Mesendoderm (in vitro differentiated cells): ENCODE measurements at places on chromosomes 16 and 17.

DNA sequence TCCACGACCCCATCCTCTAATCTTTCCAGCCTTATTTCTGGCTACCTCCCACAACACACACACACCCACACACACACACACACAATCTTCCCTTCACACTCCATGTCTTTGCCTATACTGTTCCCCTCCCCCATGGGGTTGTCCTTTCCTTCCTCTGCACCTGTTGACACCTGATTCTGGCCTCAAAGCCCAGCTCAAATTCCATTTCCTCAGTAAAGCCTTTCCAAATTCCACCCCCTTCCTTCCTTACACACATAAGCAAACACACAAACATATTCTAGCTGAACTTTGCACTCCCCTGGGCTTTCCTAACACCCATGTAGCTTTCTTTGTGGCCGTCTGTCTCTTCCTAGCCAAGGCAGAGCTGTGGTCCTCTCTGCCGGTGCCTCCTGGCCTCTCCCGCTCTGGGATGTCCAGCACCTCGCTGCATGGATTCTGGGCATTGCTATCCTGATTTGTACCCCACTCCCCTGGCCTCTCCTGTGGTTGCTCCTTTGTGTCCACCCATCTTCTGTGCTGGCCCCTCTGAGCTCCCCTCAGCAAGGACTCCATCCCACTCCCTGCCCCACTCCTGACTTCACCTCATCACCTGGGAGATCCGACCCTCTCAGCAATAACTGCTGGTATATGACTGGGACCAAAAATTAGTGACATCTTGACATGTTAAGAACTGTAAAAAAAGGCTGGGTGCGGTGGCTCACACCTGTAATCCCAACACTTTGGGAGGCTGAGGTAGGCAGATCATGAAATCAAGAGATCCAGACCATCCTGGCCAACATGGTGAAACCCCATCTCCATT is 8.4 kb upstream of the SRCIN1 start:
- no peak for DNase-seq

GRCh38 chr17:78724999-78725398 is 57.1 kb downstream of the CYTH1 start:
- DNase-seq: no peak

DNA sequence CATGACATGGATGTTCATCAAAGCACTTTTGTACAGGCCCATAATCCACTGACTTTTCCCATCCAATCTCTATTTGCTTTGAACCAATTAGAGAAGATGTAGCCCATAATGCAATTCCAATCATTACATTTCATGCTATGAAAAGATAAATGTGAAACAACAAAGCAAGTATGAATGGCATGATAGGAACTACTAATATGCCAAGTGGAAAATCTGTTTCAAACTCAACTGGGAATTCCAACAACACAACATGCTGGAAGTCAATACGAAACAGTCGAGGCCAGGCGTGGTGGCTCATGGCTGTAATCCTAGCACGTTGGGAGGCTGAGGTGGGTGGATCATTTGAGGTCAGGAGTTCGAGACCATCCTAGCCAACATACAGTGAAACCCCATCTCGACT is 39.6 kb upstream of the TMEM97 start:
- no peak for DNase-seq

DNA sequence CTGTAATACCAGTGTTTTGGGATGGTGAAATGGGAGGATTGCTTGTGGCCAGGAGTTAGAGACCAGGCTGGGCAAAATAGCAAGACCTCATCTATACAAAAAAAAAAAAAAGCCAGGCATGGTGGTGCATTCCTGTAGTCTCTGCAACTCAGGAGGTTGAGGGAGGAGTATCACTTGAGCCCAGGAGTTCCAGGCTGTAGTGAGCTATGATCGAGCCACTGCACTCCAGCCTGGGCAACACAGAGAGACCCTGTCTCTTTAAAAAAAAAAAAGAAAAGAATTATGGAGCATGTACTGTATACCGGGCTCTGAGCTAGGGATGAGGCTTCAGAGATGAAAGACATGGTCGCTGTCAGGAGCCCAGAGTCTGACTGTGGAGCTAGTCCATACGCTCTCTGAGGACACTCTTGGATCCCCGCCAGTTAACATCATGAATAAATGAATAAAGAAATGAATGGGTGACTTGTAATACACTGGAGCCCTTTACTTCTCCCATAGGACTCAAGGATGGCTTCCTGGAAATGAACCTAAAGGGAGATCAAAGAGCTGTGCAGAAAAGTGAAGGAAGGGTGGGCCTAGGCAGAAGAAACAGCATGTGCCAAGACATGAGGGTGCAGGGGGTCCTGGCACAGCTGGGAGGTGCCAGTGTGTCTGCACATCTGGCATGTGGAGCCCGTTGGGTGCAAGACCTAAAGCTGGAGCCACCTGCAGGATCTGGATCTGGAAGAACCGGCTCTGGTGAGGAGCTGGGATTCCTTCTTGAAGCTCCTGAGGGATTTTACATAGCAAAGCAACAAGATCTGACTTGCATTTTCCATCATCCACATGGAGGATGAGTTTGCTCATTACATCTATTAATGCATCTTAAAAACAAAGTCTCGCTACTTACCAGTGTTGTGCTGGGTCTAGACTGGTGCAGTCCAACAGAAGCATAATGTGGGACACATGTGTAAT is 120.4 kb downstream of the IRX3 start:
- DNase-seq: no peak

DNA sequence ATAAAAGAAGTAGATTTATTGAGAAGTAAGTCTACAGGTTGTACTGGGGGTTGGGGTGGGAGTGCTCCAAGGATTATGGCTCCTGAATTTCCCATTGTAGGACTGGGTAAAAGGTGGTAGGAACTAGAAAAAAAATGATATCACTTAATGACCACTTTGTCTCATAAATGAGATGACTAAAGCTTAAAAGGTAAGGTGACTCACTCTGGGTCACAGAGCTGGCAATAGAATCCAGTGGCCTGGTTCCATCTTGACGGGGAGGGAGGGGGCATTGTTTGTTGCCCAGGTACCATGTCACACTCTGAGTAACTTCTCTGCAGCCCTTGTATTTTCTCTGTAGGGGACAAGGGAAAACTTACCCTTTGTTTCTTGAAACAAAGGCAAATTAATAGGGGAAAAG is 126.1 kb downstream of the PITPNC1 start:
- DNase-seq: no peak
